Breast epithelium (tissue), 4 donors: ENCODE measurements at places on chromosomes 4 and X. TPM values are rescaled to one million over a fixed set of nuclear protein-coding genes. Genes with fewer than 3 reads are reported as not detected.

The GAB1 gene
- 67.5 TPM for total RNA-seq

The MAP7D2 gene
- total RNA-seq = 1.3 TPM

The FAM241A gene
- 7.5 TPM for total RNA-seq

The LINC00632 gene
- 616 TPM for total RNA-seq

The SMC1A gene
- total RNA-seq = 25.3 TPM

The PRDM5 gene
- 24.9 TPM for total RNA-seq

- no peak overlapping the region for H3K4me3 ChIP-seq
- DNase-seq = no peak
- H3K27ac ChIP-seq = no peak overlapping the region
- no peaks in the 10 kb centered on the region for H3K36me3 ChIP-seq
- no peaks in the 10 kb centered on the region for H3K27me3 ChIP-seq
Measured at GRCh38 chr4:30753316-30753715, 33.1 kb downstream of the PCDH7 start.
